ENCODE measurements at places on chromosomes 7 and 10.
A peak's percentile ranks its signal among the peaks of the same experiment; 100 is the strongest.

- no peak for DNase-seq
Observed at GRCh38 chr7:22372863-22373262, 15.9 kb upstream of the RAPGEF5 start.

- no peak for DNase-seq
Observed at GRCh38 chr7:106165337-106165736, 53.2 kb upstream of the SYPL1 start.

GRCh38 chr7:151309311-151309710 lies 32.3 kb upstream of the NUB1 start:
- peak; percentile 35 for DNase-seq

- DNase-seq = no peak
Observed at GRCh38 chr7:157638563-157638962, 301.8 kb downstream of the DNAJB6 start.

DNA sequence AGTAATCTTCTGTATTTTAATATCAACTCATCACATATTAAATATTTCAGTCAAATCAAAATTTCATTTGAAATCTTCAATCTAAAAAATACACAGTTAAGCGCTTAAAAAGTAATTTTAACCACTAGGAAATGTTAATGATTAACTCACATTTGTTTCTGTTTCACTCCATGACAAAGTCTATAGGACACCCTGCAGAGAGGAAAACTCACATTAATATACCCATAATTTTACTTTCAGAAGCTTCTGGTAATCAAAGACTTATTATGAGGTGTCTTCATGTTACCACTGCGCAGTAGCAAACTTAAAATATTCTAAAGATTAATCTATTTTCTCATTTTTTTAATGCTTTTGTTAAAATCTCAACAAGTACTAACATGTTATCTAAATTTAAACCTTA lies 41.0 kb upstream of the ZNF518A start:
- peak; percentile 46 for DNase-seq

DNA sequence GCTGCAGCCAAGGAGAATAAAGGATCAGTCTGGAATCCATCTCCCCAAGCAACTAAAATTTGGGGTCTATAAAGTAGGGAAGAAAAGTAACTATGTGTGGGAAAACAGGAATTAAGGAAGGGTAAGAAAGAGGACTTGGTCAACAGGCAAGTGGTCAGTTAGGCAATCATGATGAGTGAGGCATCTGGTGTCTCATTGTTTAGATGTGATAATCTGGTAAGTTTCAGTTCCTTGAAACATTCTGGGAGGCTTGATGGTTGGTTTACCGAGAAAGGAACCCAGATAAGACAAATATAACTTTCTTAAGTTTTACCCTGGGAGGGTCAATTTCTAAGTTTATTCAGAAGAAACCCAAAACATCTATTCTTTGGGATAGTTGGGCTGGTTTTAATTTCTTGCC lies 22.3 kb downstream of the HYAL4 start:
- DNase-seq = no peak

GRCh38 chr10:86298501-86299001 lies 68.0 kb downstream of the GRID1 start:
- no peak for DNase-seq

GRCh38 chr7:80699045-80699638 lies 60.7 kb downstream of the CD36 start:
- peak; percentile 62 for DNase-seq

DNA sequence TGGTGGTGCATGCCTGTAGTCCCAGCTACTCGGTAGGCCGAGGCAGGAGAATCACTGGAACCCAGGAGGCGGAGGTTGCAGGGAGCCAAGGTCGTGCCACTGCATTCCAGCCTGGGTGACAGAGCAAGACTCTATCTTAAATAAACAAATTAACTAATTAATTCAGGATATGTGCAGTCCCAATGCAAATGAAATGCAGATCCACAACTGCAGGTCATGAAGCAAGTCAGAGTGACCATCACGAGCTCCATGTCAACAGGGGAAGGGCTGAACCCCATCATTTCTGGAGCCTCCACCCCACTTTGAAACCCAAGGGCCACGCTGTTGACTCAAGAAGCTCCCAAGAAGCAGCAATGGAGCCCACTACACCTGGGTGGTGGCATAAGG lies 115.4 kb downstream of the LARP4B start:
- DNase-seq = no peak

GRCh38 chr7:101882595-101883564 lies 65.5 kb downstream of the CUX1 start:
- DNase-seq = peak; percentile 99

DNA sequence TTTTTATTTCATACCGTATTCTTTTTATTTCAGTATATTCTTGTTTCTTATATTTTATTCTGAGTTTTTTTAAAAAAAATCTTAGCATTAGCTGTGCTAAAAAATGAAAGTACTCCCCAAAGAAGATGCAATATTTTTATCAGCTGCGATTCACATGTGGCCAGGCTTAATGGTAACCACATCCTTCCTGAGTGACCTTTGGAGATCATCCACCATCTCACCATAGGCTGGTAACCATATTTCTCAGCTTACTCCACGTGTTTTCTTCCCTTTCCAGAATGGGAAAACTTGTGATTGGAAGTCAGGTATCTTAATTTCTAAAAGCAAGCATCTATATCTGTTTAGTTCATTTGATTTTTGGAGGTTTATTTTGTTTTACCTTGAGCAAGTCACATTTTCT lies 18.8 kb upstream of the LIPM start:
- DNase-seq = no peak

GRCh38 chr7:152406491-152406890 lies 29.3 kb downstream of the KMT2C start:
- no peak for DNase-seq

DNA sequence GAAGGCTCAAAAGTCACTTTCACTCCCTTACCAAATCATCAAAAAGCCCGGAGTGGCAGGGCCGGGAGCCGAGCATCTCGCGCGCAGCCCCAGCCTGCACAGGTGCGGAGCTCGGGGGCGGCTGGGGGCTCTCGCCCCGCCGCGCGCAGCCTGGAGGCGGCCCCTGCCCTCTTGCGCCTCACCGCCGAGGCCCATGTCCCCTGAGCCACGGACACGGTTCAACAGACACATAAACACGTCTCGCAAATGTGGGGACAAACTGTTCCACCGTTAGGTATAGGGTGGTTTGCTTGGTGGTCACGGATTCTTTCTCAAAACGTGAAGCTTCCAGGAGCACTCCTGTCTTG lies 700 bp downstream of the GSAP start:
- DNase-seq = no peak

DNA sequence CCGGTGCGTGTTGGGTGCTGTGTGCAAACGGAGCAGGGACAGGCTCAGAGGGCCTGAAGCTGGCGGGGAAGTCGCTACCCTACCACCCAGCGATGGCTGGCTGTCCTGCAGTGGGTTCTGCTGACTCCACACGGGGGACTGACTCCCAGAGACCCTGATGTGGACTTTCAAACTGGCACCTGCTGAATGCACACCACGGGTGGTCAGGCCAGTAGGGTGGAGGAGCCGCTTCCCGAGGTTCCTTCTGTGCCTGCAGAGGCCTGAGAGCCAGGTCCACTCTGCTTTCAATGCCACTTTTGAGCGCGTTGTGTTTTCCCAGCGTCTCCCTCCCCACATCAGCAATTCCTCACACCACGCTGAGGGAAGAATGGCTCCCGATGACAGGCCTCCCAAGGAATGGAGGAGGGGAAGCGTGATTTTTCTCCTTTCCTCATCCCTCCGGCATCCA lies 135.3 kb downstream of the ADARB2 start:
- DNase-seq = no peak

GRCh38 chr7:148919859-148920258 lies 35.8 kb upstream of the EZH2 start:
- DNase-seq = peak; percentile 2

DNA sequence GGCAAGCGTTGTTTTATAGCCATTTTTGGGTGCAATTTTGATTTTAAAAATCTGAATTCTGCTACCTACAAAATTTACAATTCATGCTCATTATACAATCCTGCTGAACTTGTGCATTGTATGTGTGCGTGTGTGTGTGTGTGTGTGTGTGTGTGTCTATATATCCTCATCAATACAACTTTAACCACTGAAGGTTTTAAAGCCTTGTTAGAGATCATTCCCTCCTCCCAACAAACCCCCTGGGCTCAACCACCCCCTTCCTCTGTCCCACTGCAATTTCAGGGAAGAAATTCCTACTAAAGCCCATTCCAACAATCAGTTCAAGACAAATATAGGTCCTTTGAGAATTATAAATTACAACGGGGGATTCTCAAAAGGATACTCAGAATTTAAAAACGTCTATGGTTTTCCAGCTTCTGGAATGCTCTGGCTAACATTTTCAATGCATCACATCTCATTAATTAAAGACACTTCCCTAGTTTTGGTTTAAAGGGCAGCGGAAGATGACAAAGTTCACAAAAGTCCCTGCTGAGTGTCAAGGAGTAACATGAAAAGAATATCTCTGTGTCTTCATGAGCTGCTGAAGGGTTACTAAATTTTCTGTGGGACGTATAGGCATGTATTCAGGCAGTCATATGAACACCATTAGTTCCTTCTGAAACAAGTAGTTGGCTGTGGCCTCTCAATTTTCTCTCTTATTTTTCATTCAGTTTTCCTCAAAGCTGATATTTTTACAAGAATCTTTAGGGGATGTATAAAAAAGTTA lies 889 bp upstream of the SEMA3A start:
- no peak for DNase-seq

DNA sequence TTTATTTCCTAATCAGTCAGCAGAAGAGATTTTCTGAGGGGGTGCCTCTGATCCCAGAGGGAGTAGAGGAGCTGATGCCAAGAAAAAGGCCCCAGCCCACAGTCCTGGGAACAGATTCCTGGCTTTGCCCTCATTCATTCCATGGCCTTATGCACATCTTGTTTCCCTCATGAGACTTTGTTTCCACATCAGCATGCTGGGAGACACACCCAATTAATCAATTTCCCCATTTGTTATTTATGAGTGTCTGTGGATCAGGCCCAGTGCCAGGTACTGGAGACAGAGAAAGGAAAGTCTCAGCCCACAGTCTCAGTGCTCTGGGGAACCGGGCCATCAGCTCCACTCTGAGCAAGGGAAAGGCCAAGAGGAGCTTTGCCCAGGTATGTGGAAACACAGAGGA lies 496.2 kb upstream of the ZMIZ1 start:
- DNase-seq = no peak

- DNase-seq = peak; percentile 56
Observed at GRCh38 chr7:139118234-139118804, 8.8 kb upstream of the ZC3HAV1 start.

DNA sequence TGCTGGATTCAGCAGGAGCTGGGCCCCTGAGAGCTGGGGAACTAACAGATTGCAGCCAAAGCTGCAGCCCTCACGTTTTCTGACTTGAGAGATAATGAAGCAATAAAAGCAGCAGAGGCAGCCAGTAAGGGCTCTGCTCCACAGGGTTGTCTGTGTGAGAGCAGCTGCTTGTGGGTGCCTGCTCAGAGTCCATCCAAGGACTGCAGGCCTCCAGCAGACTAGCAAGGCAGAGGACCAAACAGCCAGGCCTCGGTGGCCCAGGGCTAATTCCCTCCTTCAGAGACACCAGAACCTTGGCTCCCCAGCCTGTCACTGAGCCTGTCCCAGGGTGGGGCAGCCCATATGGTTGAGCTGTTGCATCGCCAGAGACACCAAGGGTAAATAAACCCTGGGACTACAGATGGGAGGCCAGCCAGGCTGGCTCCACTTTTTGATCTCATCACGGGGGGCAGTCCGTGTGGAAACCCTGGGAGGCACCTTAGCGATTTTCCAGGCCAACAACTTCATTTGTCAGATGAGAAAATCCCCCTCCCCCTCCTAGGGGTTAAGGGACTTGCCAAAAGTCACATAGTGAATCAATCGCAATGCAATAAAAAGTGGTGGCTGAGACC lies 229.2 kb downstream of the WDR11 start:
- DNase-seq = no peak

DNA sequence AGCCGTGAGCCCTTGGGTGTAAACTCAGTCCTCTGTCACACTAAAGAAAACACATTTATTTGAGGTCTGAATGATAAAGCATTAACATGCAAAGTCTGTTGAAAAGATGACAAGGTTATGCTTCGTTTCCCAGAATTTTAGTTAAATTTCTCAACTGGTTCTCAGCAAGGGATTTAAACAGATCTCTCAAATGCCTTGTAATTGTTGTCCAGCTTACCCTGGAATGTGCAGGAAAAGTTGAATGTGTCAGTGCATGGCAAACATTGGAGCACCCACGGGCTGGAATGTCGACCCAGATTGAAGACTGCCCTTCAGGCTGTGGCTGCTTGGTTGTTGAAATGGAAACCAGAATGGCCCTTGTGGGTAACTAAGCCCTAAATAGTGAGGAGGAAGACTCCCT lies 191.8 kb downstream of the TRIL start:
- no peak for DNase-seq
